ENCODE measurements at places on chromosomes 4 and X. TPM values are rescaled to one million over a fixed set of nuclear protein-coding genes. Genes with fewer than 3 reads are reported as not detected.

Gene TRPC5OS
- not detected for polyA plus RNA-seq

Gene CHRDL1
- polyA plus RNA-seq = 106 TPM

Gene HPGD
- polyA plus RNA-seq = 0.28 TPM

Gene TEX11
- not detected for polyA plus RNA-seq

Gene RAB41
- 0.69 TPM for polyA plus RNA-seq

Gene SUPT20HL2
- not detected for polyA plus RNA-seq

Gene HTR2C
- 0.36 TPM for polyA plus RNA-seq

Gene ZFYVE28
- polyA plus RNA-seq = 7.0 TPM

Gene PCDH19
- polyA plus RNA-seq = 8.8 TPM

Gene ARX
- polyA plus RNA-seq = 0.66 TPM

All from Purkinje cell (primary cell).